A549 (cell line): ENCODE measurements at places on chromosomes 12 and 14. TPM values are rescaled to one million over a fixed set of nuclear protein-coding genes. Genes with fewer than 3 reads are reported as not detected.

- peak; percentile 65 for DNase-seq
Observed at GRCh38 chr12:122880668-122881067, 15.3 kb downstream of the VPS37B start.

DNA sequence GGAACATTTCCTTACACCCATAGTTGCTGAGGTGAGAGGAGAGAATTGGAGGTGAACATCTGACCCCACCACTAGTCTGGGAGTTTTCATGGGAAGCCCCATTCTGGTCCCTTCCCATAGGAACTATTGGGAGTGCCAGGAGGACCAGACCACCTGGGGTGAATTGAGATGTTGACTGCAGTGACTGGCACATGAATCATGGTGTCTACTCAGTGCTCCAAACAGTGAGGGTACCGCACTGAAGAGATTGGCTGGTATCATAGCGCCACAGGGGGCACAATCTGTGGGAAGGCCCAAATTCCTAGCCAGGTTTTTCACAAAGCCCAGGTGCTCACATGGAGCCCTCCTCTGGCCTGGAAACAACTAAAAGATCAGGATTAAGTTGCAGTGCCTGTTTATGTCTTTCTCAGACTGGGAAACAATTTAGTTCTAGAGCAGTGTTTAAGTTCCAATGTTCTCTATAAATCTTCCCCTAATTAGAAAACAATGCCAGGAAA is 3.7 kb upstream of the RNASE9 start:
- no peak for DNase-seq

- peak; percentile 71 for DNase-seq
Observed at GRCh38 chr12:107134558-107134957, 41.2 kb upstream of the CRY1 start.

- no peak for DNase-seq
Observed at GRCh38 chr14:81206115-81206514, 14.6 kb downstream of the GTF2A1 start.

- DNase-seq, result no peak
Observed at GRCh38 chr12:43287706-43288383, 264.2 kb downstream of the ADAMTS20 start.

GRCh38 chr12:25249931-25250738 is 594 bp downstream of the KRAS start:
- DNase-seq, result peak; percentile 23

- no peak for DNase-seq
Observed at GRCh38 chr12:96236221-96236822, 42.1 kb downstream of the ELK3 start.

- no peak for DNase-seq
Observed at GRCh38 chr12:1059162-1059561, 68.1 kb downstream of the ERC1 start.

DNA sequence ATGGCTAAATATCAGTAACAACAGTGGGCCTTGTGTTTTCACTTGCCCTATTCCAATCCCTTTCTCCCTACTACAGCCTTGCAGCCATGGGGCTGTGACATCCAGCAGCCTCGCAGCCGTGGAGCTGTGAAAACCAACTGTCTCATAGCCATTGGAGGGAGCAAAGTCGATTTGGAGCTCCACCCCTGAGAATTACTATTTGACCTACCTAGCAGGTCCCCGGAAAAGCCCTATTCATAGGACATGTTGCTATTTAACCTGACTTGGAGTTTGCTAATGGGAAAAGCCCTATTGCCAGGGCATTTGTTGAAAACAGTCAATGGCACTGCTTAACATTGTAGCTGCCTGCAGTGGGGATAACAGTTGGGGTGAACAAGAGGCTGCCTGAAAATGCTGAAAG is 33.3 kb downstream of the ERG28 start:
- no peak for DNase-seq

- DNase-seq, result no peak
Observed at GRCh38 chr12:120155072-120155471, 38.5 kb upstream of the RAB35 start.

DNA sequence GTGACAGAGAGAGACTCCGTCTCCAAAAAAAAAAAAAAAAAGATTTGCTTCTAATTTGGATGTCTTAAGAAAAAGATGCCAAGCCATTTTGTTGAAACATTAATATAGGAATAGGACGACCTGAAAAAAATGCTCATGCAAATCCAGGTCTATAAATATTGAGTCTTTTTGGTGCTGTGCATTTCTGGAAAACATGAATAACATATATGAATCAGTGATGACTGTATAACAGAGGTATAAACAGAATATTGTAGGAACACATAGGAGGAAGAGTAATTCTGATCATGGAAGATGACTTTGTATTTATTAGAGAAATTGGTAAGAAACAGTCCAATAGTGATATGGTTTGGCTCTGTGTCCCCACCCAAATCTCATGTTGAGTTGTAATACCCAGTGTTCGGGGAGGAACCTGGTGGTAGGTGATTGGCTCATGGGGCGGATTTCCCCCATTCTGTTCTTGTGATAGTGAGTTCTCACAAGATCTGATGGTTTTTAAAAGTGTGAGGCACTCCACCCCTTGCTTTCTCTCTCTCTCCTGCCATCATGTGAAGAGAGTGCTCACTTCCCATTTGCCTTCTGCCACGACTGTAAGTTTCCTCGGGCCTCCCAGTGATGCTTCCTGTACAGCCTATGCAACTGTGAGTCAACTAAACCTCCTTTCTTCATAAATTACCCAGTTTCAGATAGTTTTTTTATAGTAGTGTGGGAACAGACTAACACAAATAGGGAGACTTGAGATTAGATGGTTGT is 3.0 kb upstream of the SRSF5 start:
- DNase-seq, result no peak

- no peak for DNase-seq
Observed at GRCh38 chr14:69439521-69440270, 41.2 kb downstream of the SLC39A9 start.

DNA sequence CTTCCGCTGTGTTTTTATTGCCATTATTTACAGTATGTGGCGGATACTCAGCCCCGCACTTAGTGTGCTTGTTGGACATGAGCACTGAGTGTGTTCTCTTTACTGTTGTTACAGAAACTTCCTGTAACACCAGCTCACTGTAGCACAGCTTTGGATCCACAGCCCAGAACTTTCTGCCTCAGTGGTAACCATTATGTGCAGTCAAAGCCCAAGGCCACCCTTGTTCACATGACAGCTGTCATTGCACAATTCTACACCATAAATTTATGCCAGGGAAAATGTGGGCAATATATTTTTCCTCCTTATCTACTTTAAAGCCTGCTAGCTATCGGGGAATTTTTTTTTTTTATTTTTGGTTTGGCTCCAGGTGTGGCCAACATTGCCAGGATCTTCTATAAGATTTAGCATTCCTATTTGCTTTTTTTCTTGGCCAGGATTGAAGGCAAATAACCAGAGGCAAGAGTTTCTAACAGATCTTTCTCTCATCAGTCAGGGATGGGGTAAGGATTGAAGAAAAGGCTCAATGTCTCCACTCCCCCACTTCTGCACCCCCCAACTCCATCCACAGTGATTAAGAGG is 176.0 kb upstream of the PELI2 start:
- no peak for DNase-seq

GRCh38 chr12:93302331-93303229 is 75.1 kb upstream of the NUDT4 start:
- no peak for DNase-seq

DNA sequence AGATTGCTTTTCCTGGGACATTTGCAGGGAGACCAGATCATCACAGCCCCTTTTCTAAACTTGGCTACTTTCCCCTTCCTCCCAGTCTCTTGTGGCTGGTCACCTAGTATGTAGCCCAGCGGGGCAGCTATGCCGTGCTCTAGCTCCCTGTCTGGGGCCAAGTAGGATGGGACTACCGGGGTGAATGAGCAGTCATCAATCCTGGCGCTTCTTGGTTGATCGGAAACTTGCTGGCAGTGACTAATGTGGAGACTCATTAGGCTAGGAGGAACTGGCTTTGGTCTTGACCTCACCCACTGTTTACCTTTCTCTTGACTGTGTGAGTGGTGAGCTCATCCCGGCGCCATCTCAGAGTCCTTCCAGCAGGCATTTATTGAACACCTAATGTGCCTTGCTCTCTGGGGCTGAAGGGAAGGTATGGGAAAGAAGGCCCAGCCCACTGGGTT is 15.9 kb downstream of the PLEKHG3 start:
- DNase-seq, result peak; percentile 92

DNA sequence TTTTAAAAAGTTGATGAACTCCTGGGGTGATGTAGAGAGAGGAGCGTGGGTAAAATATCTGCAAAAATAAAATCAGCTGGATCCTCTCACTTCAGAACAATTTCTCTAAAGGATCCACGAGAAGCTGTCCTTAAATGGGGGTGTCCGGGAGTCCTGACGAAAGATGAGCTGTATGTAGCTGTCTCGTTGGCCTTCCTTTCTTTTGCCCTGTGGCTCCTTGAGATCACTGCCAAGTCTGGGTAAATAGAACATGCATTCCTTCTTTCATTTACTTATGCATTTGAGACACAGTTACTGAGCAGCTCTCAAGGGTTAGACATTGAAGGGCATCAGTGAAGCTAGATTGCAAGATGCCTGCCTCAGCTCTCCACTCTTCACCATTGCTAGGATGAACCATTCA is 35.2 kb upstream of the TXNRD1 start:
- DNase-seq, result peak; percentile 85

GRCh38 chr12:75784591-75784990 is 247.0 kb downstream of the PHLDA1 start:
- DNase-seq, result peak; percentile 52

GRCh38 chr14:52124791-52125684 is 56.2 kb upstream of the NID2 start:
- DNase-seq, result peak; percentile 44

DNA sequence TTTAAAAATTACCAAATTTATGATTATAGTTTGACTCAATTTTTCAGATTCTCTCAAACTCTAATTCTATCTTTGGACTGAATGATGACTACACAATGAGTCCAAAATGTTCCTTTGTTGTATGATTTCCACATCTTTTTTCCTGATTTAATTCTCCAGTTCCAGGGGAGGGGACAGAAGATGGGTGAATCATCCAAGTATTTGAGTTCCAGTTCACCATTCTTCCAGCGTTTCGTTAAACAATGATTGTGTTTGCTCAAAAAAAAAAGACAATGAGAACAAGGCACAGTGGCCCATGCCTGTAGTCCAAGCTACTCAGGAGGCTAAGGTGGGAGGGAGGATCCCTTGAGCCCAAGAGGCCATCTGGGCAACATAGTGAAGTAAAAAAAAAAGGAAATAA is 23.8 kb downstream of the BAZ1A start:
- peak; percentile 64 for DNase-seq

- DNase-seq, result no peak
Observed at GRCh38 chr12:5172886-5173285, 129.2 kb downstream of the KCNA5 start.

DNA sequence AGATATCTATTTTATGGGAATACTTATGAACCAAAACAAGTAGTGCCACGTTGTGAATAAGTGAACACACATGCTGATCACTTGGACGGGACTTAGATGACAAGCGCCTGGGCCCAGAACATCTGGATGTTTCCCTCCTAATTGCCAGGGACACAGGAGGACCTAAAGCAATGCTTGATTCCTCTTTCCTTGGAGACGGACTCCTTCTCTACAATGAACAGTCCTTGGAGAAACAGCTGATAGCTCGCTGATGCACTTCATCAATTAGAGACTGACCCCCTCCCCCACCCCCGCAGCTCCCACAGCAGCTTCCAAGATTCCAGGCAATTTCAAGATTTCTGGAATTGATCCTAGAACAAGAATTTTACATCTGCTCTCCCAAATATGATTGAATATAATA is 86.4 kb downstream of the ST8SIA1 start:
- no peak for DNase-seq

- DNase-seq, result peak; percentile 22
Observed at GRCh38 chr12:130041983-130042812, 120.1 kb upstream of the FZD10 start.

GRCh38 chr12:50550530-50551223 is 45.9 kb downstream of the DIP2B start:
- no peak for DNase-seq

DNA sequence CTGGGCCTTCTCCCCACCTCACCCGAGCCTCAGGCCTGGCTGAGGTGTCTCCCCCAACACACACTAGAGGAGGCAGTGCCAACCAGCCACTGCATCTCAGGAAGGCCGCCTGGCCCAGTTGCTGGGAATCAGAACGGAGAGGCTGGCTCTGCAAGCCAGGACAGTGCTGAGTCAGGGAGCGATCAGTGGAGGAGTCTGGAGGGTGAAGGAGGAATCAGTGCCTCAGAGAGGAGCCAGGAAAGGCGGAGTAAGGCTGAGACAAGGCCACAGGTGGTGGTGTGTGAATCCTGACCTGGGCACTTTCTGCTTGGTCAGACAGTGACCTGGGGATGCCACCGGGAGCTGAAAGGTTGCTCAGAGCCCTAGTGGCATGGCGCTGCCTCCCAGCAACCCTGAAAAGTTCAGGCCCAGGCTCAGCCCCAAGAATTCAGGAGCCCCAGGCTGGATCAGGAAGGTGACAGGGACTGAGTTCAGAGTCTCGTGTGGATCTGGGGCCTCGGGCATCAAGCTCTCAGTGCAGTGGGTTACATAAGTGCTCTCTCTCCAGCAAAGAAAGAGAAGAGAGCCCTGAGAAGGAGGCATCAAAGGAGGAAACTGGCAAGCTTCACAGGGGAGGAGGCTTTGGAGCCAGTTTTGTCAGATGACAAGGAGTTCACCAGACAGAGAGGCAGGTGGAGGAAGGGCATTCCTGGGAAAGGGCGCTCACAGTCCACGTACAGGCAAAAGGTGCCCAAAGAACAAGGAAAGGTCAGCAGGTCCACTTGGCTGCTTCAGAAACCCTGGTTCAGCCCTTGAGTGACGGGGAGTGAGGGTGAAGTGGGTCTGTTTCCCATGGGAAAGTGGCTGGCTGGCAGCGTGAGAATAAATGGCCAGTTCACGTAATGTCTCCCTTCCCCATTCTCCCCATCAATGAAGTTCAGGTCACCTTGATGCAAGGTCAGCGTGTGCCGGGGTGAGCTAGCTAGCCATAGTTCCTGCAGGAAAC is 87.8 kb downstream of the ZFP36L1 start:
- no peak for DNase-seq

GRCh38 chr12:98653866-98654493 is 8.9 kb downstream of the APAF1 start:
- peak; percentile 77 for DNase-seq

DNA sequence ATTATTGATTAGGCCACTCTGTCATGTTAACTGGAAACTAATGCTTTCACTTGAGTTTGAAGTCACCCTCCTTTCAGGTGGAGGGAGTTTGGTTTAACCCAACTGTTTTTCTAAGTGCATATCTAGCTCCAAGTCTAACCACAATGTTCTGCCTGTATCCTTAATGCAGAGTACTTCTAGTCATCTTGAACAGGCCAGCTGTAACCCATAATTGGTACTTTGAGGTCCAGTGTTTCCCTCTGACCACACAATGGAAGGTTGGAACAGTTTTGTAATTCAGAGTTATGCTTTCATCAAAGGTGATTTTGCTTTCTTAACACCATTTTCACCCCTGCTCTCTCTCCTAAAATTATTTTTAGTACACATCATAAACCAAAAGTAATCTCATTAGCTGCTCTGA is 237.2 kb upstream of the DCN start:
- DNase-seq, result no peak

GRCh38 chr14:104632781-104633180 is 28.2 kb upstream of the TMEM179 start:
- no peak for DNase-seq

- no peak for DNase-seq
Observed at GRCh38 chr12:57755454-57756372, 810 bp downstream of the MARCHF9 start.

Gene ABCC9
- polyA plus RNA-seq, result 0.03 TPM in 1 of 3 replicates, not detected in the others

Gene TRIM9
- polyA plus RNA-seq, result 4.8 to 5.7 TPM (median 5.4 TPM) in 3 replicates

Gene SLC10A1
- not detected in 3 replicates for polyA plus RNA-seq

Gene RHEBL1
- 1.8 to 2.4 TPM (median 2.1 TPM) in 3 replicates for polyA plus RNA-seq

Gene ARHGDIB
- 0.84 to 1.4 TPM (median 1.0 TPM) in 3 replicates for polyA plus RNA-seq

Gene IAPP
- polyA plus RNA-seq, result 0.09 TPM in 1 of 3 replicates, not detected in the others

Gene RPL10L
- polyA plus RNA-seq, result not detected in 3 replicates

Gene CD4
- 0.03 TPM in 1 of 3 replicates, not detected in the others for polyA plus RNA-seq

Gene LRTM2
- polyA plus RNA-seq, result not detected in 3 replicates

Gene PYGL
- 95.9 to 112 TPM (median 112 TPM) in 3 replicates for polyA plus RNA-seq

Gene CISTR
- polyA plus RNA-seq, result not detected in 3 replicates
